Suppressor macrophage treated with lipopolysaccharide for 1 hour (primary cell): ENCODE measurements at places on chromosomes 5 and 9.
A peak's percentile ranks its signal among the peaks of the same experiment; 100 is the strongest.

DNA sequence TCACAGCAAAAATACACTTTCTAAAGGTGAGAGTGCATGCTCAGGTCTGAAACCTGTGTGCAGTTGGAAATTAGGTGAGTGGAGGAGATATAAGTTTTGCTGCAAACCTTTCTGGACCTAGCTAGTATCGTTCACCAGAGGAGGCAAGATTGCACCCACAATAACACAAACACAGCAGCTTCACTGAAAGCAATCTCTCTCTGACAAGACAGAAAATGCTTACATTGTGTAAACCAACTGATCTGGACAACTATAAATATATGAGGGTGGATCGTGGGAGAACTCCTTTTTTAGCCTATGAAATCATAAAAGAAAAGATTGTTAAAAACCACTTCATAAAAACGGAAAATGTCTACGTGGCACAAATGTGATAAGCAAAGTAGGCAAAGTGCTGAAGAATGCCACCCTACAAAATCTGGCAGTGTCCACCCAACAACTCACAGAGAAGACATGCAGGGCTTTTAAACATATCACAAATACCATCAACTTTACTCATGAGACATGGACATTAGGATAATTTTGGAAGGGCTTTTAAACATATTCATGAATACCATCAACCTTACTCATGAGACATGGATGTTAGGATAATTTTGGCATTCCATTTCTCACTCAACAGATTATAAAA is 134.3 kb downstream of the CDH18 start:
- no peak for DNase-seq

DNA sequence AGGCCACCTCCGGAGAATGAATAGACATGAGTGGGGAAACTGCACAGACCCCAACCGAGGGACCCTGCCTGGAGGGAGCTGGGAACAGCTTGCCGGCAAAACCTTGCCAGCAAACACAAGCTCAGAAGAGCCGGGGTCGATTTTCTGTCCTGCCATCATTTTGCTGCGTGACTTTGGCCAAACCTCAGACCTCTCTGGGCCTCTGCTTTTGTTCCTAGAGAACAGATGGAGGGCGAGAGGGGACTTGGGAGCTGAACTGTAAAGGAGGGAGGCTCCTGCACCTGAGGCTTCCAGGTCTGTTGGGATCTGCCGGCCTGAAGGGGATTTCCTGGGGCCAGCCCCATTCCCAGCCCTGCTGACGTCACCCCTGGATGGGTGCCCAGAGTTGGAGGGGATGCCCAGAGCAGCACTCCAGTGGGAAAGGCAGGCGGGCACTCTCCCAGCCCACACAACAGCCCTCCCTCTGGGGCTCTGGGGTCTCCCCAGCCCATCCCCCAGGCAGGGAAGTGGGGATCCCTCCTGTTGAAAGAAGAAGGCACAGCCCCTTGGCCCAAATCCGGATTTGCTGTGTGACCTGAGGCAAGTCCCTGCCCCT is 40.4 kb upstream of the SYNPO start:
- DNase-seq: peak; percentile 53

DNA sequence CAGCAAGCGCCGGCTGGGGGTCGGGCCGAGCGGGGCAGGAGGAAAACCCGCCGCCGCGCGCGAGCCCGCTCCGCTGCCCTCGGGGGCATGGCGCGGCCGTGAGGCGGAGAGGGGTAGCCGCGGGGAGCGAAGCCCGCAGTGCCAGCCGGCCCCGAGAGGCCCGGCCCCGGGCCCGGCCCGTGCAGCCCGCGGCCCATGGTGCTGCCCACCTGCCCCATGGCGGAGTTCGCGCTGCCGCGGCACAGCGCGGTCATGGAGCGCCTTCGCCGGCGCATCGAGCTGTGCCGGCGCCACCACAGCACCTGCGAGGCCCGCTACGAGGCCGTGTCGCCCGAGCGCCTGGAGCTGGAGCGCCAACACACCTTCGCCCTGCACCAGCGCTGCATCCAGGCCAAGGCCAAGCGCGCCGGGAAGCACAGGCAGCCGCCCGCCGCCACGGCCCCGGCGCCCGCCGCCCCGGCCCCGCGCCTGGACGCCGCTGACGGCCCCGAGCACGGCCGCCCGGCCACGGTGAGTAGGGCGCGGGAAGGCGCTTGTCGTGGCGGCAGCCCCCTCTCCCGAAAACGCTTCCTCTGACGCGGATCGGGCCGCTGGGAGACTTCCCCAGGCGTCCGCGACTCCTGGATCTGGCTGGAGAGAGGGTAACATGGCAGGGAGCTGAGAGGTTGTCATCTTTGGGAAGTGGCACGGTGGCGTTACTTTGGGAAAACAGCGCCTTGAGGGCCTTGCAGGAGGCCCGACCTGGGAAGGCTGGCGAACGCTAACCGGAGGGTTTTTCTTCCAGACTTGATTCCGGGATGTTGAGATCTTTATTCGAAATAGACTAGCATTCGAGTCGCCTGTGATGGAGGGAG is 523 bp downstream of the MAML1 start:
- DNase-seq: peak; percentile 50

DNA sequence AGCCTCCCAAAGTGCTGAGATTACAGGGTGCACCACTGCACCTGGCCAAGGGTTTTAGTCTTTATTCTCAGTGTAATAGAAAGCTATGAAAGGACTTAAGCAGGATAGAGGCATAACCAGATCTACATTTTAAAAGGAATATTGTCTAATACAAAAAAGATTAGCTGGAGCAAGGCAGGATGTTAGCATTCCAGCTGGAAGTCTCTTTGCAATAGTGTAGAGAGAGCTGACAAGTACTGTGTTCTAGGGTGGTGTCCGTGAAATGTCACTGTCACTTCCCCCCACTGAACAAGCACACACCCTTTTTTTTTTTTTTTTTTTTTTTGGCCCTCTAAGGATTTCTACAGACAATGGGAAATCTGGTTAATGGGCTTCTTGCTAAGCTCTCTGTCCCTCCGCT is 24.2 kb upstream of the DEPDC1B start:
- no peak for DNase-seq

DNA sequence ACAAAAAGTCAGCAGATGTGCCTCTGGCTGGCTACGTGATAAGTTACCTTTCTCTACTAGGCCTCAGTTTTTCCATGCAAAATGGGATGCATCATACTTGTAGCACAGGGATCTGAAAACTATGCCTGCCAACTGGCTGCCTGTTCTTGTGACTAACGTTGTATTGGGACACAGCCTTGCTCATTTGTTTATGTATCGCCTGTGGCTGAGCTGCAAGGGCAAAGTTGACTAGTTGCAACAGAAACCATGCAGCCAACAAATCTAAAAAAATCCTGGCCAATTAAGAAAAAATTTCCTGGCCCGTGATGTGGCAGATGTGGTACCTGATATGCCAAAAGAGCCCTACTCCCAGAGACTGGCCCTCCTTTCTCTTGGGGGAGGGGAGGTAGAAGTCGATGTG is 131.3 kb downstream of the SEC61B start:
- peak; percentile 37 for DNase-seq

DNA sequence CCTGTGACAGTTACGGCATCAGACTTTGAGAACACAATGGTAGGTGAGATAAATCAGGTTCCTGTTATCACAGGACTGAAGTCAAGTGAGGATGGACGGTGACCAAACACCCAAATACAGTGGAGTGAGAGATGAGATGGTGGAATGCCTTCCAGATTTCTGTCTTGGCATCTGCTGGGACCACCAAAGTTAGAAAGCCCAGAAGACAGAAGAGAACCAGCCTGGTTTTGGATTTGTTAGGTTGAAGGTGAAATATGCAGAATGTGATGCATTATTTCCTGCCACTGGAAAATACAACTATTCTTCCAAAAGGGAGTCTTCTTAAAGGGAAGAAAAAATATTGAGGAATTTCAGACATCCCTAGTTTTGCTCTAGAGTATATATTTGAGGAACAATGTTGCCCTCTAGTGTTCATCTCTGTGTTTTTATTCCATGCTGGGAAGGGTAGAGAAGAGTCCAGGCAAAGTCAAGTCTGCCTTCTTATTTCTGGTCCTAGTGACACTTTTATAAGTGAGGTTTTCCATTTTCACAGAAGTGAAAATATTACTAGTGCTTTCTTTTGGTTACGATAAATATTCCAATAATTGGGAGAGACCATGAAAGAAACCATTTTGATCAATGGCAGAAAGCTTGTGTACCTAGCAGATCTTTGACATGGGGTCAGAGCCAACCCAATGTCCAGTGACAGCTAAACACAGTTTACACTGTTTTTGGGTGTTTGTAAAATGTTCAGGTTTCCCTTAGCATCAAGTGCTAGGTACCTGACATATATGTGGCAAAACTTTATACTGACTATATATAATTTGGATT is 142.3 kb upstream of the ANKH start:
- DNase-seq: peak; percentile 68

GRCh38 chr5:175248416-175248905 is 195.5 kb downstream of the DRD1 start:
- DNase-seq: no peak

- DNase-seq: no peak
Observed at GRCh38 chr5:53327811-53328334, 152.6 kb upstream of the FST start.

GRCh38 chr5:150607105-150607504 is 33.4 kb upstream of the SYNPO start:
- DNase-seq: no peak

DNA sequence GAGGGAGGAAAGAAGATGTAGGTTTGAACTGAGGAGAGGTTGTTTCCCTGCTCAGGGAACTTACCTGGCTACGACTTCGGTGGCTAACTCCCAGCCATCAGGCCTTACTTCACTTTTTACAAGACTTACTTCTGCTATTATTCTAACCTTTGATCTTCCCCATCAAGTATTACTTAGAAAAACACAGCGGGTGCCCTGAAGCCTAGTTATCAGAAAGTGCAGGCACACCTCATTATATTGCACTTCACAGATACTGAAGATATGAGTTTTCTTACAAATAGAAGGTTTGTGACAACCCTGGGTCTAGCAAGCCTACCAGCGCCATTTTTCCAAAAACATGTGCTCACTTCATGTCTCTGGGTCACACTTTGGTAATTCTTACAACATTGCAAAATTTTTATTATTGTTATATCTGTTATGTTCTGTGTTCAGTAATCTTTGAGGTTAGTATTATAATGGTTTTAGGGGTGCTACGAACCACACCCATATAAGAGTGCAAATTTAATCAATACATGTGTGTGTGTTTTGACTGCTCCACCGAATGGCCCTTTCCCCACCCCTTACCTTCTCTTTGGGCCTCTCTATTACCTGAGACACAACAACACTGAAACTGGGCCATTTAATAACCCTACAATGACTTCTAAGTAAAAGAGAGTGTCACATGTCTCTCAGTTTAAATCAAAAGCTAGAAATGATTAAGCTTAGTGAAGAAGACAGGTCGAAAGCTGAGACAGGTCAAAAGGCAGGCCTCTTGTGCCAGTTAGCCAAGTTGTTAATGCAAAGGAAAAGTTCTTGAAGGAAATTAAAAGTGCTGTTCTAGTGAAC is 2102.7 kb upstream of the WWC1 start:
- DNase-seq: no peak

DNA sequence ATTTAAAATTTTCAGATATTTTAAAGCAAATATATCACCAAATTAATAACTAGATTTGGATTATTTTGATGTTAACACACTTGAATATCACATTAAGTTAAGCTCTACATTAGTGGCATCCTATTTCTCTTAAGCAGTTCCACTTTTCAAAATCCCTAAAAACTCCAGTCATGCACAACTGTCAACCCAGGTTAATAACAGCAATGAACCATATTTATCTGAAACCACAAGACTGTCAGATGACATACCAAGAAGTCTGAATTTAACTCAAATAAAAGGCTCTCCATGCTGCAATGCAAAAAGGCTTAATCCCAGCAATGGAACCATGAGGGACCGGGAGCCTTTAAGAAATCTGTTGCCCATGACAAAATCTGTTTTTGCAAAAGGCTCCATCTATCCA is 27.5 kb downstream of the FNIP1 start:
- DNase-seq: peak; percentile 60

- no peak for DNase-seq
Observed at GRCh38 chr9:5988265-5988664, 27.2 kb downstream of the RANBP6 start.

DNA sequence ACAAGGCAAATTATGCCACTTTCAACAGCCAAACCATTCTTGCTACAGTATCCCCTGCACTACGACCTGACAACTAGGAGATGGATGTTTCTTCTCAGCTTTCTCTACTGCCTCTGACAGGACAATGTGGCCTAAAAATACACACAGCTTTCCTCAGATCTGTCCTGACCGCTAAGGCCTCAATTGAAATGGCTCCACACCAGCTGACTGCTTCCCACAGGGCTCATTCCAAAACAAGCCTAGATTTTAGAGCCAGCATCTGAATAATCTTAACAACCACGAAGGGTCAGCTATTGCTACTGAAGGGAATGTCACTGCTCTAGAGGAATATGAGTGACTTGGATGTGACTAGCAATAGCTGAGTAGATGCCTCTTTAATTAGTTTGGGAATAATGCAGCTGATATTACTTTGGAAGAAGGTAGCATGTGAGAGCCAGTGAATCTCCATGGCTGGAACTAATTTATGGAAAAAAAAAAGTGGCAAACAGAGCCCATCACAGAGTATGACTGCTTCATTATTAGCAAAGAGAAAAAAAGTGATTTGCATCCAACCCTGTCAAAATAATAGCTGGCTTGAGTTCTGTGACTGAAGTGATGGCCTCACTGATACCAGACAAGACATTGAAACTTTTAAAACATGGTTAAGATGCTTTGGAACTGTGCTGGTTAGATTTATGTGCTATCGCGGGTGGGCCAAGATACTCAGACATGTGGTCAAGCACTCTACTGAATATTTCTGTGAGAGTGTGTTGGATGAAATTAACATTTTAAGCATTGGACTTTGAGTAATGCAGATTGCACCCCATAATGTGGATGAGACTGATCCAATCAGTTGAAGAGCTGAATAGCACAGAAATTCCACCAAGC is 450.2 kb downstream of the NR2F1-AS1 start:
- DNase-seq: no peak

DNA sequence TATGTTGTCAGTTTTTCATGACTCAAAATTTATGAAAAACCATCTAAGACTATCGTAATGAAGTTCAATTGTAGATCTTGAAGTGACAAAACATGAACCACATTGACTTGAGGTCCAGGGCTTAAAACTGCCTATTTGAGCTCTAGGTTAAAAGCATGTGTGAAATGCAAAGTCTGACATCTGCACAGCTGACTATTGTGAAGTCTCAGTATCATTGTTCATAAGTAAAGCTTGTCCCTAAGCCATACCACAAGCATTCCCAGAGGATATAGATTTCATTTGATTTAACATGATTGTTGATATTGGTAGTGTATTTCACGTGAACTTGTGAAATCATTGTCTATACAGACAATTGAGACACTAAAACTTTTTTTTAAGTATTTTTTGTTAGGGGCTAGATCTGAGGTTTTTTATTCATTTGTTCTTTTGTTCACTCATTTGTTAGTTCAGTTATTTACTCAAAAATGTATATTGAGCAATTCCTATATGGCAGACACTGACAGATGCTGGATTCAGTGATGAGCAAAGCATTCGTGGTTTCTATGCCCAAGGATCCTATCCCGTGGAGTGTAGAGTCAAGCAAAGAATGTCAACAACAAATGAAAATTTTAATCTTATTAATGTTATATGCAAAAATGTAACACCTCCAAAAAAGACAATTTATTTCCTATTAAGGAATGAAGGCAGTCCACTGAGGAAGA is 485.2 kb downstream of the RAB3C start:
- DNase-seq: no peak
